Naive thymus-derived CD4-positive, alpha-beta T cell (primary cell): ENCODE measurements at places on chromosomes 4 and X. TPM values are rescaled to one million over a fixed set of nuclear protein-coding genes. Genes with fewer than 3 reads are reported as not detected.

- DNase-seq: no peak
- no peak overlapping the region for H3K4me3 ChIP-seq
- H3K27me3 ChIP-seq: no peaks in the 10 kb centered on the region
Measured at GRCh38 chr4:83259586-83259985, 25.0 kb downstream of the COQ2 start.

EDA gene
- 2.4 TPM in 2 replicates for total RNA-seq

DNA sequence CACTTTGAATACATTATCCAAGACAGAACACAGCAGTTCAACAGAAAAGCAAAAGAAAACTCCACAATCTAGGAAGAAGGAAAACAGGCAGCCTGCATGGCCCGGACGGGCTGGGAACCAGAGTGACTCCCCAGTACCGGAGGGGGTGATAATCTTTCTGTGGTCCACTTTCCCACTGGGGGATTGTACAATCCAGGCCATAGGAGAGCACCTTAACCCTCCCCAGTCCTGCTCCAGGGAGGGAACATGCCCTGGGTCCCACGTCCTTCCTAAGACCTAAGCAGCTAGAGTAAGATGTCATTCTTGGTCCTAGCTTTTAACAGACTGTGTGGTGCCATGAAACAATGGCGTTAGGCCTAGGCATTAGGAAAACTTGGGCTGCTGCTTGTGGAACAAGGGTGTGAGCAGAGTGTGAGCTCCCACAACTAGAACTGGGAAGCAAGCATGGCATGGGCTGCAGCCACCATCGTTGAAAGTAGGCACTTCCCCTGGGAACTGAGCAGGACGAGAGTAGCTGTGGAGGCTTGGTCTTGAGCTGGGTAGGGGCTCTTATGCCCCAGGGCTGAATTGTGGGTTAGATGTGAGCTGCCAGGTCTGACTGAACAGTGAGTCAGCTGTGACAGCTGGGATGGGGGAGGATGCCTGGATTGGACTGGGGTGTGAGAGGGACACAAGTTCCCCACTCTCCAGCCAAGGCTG, 42.4 kb downstream of the NAT8L start:
- H3K4me1 ChIP-seq: no peaks in the 10 kb centered on the region
- DNase-seq: no peak
- no peaks in the 10 kb centered on the region for H3K27me3 ChIP-seq
- no peak overlapping the region for H3K27ac ChIP-seq
- H3K36me3 ChIP-seq: no peaks in the 10 kb centered on the region

XPNPEP2 gene
- total RNA-seq: 0.13 TPM

- no peak overlapping the region for H3K4me3 ChIP-seq
- H3K27ac ChIP-seq: no peak overlapping the region
- H3K27me3 ChIP-seq: no peaks in the 10 kb centered on the region
- DNase-seq: no peak
- H3K4me1 ChIP-seq: no peaks in the 10 kb centered on the region
Measured at GRCh38 chr4:151688785-151689043, 72.1 kb downstream of the GATB start.

CCDC160 gene
- not detected for total RNA-seq

GRCh38 chrX:20802036-20802435, 535.3 kb upstream of the RPS6KA3 start:
- H3K27ac ChIP-seq: no peak overlapping the region
- no peaks in the 10 kb centered on the region for H3K4me1 ChIP-seq
- DNase-seq: no peak
- no peak overlapping the region for H3K4me3 ChIP-seq

- DNase-seq: no peak
- no peaks in the 10 kb centered on the region for H3K4me1 ChIP-seq
- no peak within 1 kb of the TSS for H3K4me3 ChIP-seq
- no peaks in the 10 kb centered on the region for H3K27me3 ChIP-seq
Measured at GRCh38 chr4:154781126-154781982, at the start of gene RBM46. Gene RBM46, plus strand, starts transcription at chr4:154781272. Its CDS starts 15,481 bp downstream, at chr4:154796753.

GRCh38 chr4:183962419-183962818, 57.3 kb downstream of the STOX2 start:
- no peak overlapping the region for H3K27ac ChIP-seq
- no peaks in the 10 kb centered on the region for H3K27me3 ChIP-seq
- no peak for DNase-seq
- no peaks in the 10 kb centered on the region for H3K36me3 ChIP-seq
- H3K4me1 ChIP-seq: no peaks in the 10 kb centered on the region

PHOX2B gene
- not detected for total RNA-seq

DNA sequence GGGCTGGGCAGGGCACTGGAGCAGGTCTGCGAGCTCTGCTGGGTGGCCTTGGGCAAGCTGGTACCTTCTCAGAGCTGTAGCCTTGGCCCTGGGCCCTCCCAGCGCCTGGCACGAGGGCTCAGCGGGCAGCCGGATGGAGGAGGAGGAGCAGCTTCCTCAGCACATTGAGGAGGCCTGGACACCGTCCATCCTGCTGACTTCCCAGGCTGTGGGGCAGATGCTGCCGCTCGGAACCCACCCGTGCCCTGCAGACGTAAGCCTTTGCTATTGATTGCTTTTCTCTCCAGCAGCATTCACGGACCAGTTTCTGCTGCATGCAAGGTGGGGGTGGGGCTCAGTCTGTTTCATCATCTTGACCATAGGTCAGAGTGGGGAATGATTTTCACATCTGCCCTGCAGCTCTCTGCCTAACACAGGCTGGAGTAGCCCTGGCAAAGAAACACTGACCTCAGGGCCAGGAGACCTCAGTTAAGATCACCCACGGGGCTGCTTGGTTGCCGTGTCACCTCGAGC, 80.7 kb upstream of the PSAPL1 start:
- H3K27ac ChIP-seq: no peak overlapping the region
- H3K4me3 ChIP-seq: no peak overlapping the region
- H3K27me3 ChIP-seq: no peaks in the 10 kb centered on the region
- H3K4me1 ChIP-seq: no peaks in the 10 kb centered on the region

DNA sequence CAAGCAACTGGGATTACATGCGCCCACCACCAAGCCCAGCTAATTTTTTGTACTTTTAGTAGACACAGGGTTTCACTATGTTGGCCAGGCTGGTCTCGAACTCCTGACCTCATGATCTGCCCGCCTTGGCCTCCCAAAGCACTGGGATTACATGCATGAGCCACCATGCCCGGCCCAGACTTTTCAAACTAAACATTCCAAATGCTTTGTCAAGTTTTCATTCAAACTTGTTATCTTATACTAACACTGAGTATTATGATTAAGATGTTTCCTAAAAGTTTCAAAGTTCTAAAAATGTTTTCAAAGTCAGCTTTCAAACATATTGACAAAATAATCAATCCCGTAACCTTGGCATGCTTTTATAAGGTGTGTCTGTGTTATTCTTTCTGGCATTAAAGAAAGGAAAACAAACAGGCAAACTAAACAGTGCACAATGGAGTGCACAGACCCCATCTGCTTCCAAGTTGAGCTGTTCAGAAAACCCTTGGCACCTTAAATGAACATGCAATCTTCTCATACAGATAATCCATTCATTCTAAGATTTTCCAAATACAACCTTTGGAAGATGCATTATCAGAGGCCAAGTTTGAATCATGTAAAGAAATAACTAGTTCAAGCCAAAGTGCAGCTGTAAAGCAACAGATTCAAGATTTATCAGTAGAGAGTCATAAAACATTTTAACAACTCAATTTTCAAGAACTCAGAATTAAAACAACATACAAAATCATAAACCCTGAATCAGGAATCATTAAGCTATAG, 49.1 kb downstream of the ABCG2 start:
- H3K4me1 ChIP-seq: no peaks in the 10 kb centered on the region
- DNase-seq: no peak
- H3K27me3 ChIP-seq: no peaks in the 10 kb centered on the region
- no peak overlapping the region for H3K4me3 ChIP-seq
- no peak overlapping the region for H3K27ac ChIP-seq
- no peaks in the 10 kb centered on the region for H3K36me3 ChIP-seq

DNA sequence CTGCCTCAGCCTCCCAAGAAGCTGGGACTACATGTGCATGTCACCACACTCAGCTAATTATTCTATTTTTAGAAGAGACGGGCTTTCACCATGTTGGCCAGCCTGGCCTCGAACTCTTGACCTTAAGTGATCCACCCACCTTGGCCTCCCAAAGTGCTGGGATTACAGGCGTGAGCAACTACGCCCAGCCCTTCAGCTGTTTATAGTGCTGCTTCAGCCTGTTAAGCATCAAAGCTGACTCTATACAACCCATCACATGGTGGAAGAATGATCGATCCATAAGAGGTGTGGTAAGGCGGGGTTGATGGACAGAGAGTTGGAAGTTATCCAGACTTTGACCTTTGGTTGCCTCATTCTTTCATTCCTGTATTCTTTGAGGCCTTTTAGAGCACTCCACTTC, 56.2 kb upstream of the RAPGEF2 start:
- H3K4me3 ChIP-seq: no peak overlapping the region
- no peaks in the 10 kb centered on the region for H3K36me3 ChIP-seq
- H3K4me1 ChIP-seq: no peaks in the 10 kb centered on the region
